Right ventricle myocardium superior (tissue), 1 donor: ENCODE measurements at places on chromosomes 13 and 19.

- DNase-seq: no peak
Observed at GRCh38 chr13:43573361-43573740, 213.4 kb downstream of the ENOX1 start.

DNA sequence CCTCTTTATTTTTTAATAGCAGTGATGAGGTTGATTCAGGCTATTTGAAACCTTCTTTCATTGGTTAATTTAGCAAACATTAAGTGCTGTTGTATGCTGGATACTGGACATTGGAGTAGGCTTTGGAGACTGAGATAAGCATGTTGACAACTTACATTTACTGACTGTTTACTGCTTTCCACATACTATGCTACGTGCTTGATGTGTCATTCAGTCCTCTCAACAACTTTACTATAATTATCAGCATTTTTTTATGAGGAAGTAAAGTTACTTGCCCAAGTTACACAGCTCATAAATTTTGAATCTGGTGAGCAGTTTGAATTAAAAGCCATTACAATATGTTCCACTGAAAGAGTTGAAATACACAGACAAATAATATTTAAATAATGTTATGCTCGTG, 83.8 kb downstream of the GJA3 start:
- DNase-seq: no peak

DNA sequence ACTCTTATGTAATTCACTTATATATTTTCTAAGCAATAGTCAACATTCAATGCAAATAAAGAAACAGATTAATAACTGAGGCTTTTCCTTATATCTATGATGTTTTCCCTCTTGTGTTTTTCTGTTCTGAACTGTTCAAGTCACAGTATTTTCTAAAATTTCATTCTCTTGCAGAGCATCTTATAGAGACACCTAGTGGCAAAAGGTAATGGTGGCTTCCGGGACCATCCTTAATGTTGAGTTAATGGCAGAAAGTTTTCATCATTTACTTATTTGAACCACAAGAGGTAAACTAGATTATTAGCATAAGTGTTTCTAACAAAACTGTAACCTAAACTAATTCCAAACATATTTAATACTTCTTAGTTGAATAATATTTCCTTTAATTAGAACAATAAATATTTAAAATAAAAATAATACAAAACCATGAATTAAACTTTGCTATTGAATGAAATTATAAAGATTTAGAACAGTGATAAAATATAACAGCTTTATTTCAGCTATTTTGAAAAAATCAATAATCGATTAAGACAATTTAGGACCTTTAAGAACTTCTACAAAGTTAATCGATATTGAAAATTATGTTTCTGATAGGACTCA, 1.7 kb upstream of the SLITRK5 start:
- DNase-seq: no peak

DNA sequence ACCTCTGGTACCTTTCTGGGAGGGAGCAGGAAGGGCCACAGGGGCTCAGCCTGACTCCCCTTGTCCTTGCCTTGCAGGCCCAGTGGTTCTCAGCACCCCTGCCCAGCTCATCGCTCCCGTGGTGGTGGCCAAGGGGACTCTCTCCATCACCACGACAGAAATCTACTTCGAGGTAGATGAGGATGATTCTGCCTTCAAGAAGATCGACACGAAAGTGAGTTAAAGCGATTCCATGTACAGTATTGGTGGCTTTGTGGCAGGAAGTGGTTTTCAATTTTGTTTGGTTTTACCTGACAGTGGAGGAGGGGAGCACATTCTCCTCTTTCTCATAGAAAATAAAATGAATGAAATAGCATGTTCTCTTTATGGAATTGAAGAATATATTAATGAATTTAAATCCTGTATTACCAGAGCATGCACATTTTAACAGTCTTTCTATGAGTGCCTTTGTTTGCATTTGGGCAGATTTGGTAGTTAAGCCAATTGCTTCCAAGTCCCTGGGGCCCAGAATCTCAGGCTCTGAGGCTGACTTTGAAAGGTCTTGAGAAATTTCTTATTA, 4.1 kb downstream of the MAB21L1 start:
- no peak for DNase-seq

- no peak for DNase-seq
Observed at GRCh38 chr13:61214551-61214950, 201.1 kb downstream of the PCDH20 start.

GRCh38 chr13:96816261-96816660, 178.0 kb downstream of the OXGR1 start:
- no peak for DNase-seq
